Osteocyte (in vitro differentiated cells): ENCODE measurements at places on chromosomes 3 and 15.

DNA sequence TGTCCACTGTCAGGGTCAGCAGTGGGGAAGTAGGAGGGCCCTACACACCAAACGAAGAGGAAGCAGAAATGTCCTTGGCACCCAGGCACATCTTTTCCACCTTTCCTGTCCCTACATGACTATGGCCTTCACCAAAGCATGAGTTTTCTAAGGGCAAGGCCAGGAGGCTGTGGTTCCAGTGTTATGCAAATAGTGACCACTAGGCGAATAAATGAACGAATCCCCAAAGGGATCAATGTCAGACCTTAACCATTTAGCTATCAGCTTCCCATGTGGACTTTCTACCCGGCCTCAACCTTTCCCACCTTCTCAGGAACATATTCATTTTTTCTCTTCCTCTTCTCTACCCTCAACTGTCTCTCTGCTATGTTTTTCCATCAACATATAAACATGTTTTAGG lies 63.1 kb downstream of the NTRK3 start:
- no peak for DNase-seq

DNA sequence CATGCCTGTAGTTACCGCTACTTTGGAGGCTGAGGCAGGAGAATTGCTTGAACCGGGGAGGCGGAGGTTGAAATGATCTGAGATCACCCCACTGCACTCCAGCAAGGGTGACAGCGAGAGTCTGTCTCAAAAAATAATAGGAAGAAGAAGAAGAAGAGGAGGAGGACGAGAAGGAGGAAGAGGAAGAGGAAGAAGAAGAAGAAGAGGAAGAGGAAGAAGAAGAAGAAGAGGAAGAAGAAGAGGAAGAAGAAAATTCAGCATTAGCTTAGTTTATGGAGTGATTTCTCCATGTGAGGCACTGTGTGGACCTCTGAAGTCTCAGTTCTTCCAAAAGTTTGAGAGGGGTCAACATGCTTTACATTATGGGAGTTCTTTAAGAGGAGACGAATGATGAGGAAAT lies 17.4 kb upstream of the MEGF11 start:
- no peak for DNase-seq

- DNase-seq, result no peak
These were observed 25.9 kb downstream of the MYO9A start for GRCh38 chr15:72092006-72092405.

- DNase-seq, result no peak
These were observed 27.8 kb upstream of the ADGRG7 start for GRCh38 chr3:100581650-100582049.

DNA sequence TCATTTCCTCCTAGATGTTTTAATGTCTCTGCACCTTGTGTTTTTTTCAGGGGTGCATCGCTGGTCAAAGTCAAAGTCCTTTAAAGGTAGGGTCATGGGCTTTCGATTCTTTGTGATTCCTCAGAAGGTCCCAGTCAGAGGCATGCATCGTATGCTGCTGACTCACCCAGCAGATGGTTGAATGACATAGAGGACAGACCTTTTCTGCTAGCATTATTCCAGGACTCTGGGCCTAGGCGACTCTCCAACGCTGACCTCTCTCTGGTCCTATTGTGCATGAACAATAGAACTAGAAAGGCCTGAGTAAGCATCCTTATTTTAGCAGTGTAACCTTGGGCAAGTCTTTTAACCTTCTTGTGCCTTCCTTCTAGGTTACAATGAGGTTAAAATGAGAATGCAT lies 75.9 kb downstream of the DGKG start:
- no peak for DNase-seq

DNA sequence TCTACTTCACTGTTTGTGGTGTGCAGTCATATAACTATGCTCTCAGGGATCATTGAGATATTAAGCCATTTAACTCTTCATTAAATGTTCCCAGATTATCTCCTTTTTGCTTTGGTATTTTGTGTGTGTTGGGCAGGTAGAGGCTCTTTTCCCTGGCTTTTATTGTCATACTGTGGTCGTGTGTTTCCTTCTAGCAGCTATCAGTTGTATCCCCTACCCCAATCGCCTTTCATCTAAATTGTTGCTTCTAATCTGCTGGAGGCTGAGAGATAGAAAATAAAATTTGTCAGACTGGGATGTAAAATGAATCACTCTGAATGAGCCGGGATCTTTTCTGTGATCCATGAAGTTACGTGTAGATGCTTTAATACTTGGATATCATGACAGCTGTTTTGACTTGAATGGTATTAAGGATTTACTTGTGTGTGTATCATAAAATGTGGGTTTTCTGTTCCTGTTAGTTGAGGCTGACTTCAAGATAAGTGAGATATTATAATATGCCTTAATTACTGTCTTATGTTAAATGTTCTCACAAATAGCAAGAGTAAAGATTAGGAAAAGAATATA lies 9.2 kb downstream of the NFKBIZ start:
- no peak for DNase-seq

DNA sequence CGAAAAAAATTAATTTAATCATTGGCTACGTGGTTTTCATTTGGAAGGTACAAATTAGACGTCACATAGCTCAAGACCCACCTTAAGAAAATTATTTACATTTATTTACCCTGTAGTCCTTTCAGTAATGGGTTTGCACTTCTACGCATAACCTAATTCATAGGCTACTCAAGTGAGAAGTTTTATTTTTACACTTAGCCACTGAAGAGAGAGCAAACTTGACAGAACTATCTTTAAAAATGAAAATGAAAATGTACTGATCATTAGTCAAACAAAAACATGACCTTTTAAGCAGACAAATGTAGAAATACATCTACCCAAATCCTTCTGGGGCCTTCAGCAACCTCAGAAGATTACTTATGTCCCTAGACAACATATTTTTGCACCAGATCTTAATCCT lies 269.4 kb upstream of the TTC14 start:
- no peak for DNase-seq

DNA sequence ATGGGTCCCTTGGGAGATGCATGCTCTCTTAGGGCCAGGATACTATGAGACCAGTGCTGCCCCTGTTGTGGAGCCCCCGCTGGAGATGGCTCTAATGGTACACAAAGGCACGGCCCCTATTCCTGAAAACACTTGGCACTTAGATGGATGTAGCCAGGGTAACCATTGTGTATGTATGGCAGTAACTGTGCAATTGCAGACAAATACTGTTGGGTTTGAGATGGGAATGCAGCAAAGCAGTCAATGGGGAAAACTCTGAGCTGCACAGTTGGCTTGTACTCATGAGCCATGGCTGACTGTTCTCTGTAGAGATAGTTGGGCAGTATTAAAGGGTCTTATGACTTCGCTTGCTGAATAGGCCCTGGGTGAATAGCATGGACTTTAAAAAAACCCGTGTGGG lies 67.9 kb upstream of the NPAP1 start:
- no peak for DNase-seq

DNA sequence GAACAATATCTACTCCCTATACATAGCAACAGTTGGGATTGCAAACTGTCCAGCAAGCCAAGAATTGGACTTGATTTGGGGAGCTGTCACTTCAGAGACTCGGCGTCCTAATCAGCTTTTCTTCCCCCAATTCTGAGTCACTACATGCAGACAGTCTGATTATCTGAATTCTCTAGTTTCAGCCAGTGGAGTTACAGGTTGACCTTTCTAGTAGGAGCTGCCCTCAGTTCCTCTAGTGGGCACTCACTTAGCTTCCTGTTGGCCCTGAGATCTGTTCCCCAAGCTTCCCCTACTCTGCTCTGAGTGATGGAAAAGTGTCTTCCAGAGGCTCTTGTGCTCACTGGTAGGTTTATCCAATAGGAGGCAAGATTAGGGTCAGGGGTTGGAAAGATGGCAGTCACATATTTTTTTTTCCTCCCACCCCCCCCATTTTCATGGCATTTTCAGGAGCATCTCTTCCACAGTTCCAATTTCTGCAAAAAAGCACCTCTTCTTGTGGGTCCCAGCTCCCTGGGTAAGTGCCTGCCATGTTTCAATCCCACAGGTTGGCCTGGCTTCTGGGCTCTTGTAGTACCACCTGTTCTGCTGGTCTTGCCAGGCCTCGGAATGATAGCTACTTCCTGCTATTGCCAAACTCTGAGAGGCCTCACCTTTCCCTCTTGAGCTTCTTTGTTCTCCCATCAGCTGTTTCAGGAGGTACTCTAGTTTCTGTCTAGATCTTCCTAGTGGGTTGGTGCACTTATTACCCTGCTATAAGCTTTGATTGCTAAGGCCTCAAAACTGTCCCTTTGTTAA lies 182.2 kb downstream of the RAP2B start:
- no peak for DNase-seq

DNA sequence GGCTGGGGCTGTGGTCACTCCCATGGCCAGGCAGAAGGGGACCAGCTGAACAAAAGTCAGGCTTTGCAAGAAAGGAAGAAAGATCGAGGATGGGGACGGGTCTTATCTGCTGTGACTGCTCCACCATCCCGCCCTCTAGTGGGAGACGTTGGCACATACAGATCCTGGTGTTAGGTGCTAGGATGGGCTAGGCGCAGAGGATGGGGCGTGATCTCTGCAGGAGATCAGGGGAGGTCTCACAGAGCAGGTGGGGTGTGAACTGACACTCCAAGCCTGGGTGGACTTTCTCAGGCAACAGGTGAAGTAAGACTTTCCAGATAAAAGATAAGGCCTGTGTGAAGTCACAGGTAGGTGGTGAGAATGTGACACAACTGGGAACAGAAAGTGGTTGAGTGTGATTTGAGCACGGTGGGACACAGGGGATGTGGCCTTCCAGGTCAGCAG lies 141.9 kb upstream of the SMAD3 start:
- DNase-seq, result no peak

DNA sequence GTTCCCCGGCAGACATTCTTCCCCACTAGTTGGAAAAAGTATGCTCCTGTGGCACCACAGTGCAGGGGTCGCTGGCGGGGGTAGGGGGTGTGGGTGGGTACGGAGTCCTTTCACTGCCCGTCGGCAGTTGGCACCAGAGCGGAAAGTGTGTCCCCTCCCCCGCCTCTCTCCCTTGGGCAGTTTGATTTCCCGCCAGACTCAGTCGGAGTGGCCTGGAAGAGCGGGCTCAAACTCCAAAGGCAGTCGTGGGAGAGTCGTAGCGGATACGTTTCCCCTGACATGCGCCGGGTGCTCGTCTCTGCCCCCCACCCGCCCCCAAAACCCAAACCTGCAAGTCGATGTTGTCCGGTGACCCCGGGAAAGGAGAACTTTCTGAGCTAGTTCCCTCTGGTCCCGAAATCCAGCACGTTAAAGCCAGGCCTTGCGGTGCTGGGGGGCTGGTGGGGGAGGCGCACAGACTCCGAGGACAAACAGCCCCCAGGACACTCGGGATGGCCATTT lies 4.4 kb upstream of the FOXB1 start:
- no peak for DNase-seq

DNA sequence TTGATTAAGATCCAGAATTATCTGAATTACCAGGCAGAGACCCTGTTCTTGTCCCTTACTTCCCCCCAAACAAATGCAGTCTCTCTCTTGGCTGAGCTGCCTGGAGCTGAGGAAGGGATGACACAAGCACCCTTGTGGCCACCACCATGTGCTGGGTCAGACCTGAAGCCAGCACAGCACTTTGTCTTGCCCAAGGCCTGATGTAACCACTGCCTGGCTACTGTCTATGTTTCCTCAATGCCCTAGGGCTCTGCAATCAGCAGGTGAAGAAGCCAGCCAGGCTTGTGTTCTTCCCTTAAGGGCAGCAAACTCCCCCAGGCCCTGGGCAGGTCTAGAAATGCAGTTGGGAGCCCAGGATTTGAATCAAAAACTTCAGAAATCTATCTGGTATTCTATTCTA lies 15.8 kb upstream of the CASR start:
- DNase-seq, result no peak

DNA sequence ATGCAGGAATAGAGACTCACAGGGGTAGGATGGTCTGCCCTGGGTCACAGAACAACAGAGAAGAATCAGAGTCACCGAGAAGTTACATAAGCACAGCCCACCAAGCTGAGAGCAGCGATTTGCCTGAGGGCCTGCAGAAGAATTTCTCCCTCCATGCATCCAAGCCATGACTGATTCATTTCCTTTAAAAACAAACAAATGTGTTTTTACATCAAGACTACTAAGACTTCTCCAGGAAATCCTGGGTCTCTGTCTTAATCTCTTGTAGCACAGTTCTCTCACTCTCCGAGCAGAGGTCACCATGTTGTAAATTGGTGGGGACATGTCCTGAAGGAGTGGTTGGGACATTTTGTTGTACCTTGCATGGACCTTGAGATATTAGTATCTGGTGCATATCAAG lies 159.8 kb downstream of the THSD4 start:
- no peak for DNase-seq

GRCh38 chr3:13794322-13794721 lies 85.5 kb downstream of the WNT7A start:
- no peak for DNase-seq

DNA sequence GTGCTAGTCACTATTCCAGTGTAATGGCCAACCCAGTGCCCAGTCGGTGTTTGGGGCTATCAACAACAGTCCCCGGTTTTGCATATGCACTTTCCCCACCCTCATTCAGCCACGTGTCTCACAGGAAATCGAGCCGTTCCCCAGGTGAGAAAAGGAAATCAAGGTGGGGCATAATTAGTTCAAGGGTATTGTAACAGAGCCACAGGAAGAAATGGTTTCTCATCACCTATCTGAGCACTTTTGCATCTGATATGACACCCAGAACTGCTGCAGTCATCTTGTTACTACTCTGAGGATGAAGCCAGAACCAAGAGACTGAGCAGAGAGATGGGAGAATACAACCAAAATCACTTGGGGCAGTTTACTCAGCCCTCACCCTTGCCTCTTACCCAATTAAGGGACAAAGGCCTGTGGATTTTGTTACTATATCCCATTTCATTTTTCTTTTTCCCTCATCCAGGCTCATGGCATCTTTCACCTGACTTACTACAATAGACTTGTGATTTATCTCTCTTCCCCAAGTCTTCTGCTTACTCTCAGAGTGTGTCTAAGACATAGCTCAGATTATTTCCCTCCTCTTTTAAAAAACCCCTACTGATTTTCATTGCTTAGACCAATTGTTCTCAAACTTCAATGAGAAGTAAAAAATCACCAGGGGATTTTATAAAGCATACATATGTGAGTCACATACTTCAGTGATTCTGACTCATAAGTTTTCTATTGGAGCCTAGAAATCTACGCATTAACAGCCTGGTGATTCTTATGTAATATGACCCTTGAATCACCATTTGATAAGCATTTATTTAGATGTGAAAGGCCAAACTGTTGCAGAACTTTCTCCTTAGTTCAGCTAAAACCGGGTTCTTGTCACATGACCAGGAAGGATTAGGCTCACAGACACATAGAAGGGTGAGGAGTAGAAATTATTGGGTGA lies 40.5 kb downstream of the TRAT1 start:
- DNase-seq, result no peak

DNA sequence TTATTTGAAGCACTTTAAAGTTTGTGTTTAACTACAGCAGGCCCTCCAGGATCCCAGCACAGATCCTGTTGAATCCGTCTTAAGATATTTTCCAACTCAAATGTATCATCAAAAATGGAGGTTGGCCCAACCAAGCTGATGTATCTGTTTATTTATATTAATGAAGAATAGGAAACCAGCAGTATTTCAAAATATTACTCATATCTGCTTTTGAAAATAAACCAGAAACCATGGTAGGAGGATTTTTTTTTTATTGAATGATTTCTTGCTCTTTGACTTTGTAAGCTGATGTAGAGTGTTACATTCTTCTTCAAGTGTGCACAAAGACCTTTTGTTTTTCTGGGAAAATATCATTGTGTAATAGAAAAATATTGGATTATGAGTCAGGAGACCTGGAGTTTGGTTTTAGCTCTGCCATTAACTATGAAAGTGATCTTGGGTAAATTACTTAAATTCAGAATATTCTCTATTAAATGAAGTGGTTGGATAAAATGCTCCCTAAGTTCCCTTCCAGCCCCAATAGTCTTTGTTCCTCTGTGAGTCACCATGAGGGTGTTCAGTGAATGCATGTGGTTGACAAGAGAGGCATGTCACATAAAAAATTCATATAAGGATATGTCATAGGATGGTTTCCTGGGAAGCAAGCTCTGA lies 221.3 kb upstream of the GAP43 start:
- DNase-seq, result no peak
